Inflammatory macrophage (primary cell): ENCODE measurements at places on chromosomes 3 and 15.
A peak's percentile ranks its signal among the peaks of the same experiment; 100 is the strongest.

- peak; percentile 64 for DNase-seq
These were observed 612 bp upstream of the TBL1XR1 start for GRCh38 chr3:177197727-177198460.

DNA sequence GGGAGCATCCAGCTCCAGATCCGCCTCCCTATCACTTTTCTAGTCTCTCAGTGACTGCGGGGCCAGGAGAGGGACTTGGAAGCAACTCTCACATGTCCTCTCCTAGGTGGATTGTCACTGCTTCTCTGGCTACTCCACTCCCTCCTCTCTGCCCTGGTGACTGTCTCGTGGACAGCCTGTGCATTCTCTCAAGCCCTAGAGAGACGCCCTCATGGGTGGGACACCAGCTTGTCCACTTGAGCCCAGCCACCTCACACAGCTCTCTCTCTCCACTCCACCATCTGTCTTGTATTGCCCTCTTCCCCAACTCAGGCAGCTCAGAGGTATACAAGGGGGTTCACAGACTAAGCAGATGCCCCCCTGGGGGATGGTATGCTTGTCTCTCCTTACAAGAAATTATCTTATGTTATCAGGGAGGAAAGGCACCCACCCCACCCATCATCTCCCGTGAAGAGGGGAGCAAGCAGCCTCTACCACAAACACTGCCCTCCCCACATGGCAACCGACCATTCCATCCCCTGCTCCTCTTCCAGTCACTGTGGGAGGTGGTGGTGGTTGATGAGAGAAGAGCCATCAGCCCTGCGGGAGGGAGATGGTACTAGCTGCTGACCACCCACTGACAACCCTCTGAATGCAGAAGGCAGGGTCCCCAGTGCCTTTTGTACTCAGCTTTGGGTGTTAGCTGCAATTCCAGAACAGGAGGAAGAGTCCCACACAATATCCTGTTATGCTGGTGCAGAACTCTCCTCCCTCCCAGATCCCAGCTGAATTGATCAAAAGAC lies 15.5 kb upstream of the LOXL1 start:
- DNase-seq: no peak

- no peak for DNase-seq
These were observed 45.4 kb downstream of the FGD5 start for GRCh38 chr3:14864131-14864530.

- no peak for DNase-seq
These were observed 1.0 kb downstream of the COPS2 start for GRCh38 chr15:49154359-49154758.

GRCh38 chr3:169764312-169764881 lies 463 bp downstream of the TERC start:
- DNase-seq: peak; percentile 88

DNA sequence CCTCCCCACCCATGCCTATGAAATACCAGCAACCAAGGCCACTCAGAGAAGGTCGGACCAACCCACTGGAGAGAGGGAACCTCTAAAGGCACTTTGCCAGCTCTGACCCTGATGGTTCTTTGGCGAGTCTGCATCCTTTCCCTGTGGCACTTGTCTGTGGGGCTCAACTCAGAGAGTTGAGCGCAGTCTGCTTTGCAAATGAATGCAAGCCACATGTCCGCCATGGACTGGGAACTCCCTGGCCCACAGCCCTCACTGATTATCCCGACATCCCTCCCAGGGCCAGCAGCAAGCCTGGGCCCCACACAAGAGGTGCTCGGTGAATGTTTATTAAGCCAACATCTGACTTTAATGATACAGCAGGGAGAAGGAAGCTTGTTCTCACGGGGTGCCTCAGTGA lies 55.5 kb upstream of the HES1 start:
- DNase-seq: no peak

- no peak for DNase-seq
These were observed 44.0 kb upstream of the LRIG1 start for GRCh38 chr3:66544619-66545429.

GRCh38 chr3:69385723-69386555 lies at the start of gene FRMD4B:
Gene FRMD4B, minus strand, starts transcription at chr3:69386088. Its CDS starts 99 bp downstream, at chr3:69385989.
- peak; percentile 55 for DNase-seq

DNA sequence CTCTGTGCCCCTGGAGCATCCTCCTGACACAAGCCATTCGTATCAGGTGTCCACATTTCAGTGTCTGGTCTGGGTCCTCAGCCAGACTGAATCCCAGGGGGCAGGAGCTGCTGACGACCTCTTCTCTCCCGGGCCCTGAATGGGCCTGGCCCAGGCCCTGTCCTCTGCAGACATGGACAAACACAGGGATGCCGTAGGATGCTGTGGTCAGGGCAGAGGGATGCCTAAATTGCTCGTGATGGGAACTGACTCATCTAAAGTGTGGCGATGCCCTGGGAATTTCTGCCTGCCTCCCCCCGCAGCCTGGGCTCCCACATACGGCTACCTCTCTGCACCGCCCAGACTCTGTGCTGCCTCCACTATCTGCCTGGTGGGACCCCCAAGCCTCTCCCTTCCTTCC lies 58.5 kb upstream of the CTSH start:
- DNase-seq: peak; percentile 90

DNA sequence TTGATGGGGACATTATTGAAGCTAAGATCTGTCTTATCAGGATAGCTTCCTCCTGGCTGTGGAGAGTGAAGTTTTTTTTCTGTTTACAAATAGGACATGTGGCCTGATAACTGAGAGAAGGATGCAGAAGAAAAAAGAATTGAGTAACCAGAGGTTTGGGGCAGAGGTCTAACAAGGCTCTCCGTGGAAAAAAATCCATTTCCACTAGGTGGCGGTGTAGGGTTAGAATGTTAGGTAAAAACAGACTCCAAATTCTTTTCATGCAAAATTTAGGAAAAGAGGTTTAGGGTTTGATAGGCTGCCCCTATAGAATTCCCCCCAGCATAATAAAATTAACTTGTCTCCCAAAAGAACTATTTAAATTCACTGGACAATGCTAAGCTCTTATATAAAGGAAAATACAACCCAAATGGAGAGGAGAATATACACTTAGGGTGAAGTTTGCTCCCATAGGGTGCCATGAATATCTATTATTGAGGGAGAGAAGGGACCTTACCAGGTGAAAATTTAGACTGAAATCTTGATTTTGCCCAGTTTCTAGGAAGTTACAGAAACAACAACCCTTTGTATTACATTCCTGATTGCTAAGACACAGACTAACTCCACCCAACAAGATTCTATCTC lies 1560.4 kb downstream of the OTOL1 start:
- DNase-seq: peak; percentile 43

DNA sequence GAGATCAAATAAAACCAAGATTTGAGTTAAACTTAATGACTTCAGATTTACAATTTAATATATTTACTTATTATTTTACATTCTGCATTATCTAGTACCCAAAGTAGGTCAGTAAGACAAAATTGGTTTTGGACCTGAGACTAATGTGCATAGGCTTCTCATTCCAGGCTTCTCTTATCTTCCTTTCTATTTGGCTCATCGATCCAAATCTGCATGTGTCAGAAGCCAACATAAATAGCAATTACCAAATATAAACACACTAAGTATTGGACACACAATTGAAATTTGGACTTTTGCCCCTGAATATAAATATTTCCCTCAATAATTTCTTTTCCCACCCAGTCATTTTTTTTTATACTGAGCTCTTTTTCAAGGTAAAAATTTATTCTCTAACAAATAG lies 290.6 kb upstream of the ARHGEF26 start:
- DNase-seq: no peak

GRCh38 chr15:52673312-52673711 lies 5.9 kb downstream of the ATOSA start:
- DNase-seq: no peak

GRCh38 chr3:153897842-153898241 lies 223.3 kb upstream of the ARHGEF26 start:
- no peak for DNase-seq

DNA sequence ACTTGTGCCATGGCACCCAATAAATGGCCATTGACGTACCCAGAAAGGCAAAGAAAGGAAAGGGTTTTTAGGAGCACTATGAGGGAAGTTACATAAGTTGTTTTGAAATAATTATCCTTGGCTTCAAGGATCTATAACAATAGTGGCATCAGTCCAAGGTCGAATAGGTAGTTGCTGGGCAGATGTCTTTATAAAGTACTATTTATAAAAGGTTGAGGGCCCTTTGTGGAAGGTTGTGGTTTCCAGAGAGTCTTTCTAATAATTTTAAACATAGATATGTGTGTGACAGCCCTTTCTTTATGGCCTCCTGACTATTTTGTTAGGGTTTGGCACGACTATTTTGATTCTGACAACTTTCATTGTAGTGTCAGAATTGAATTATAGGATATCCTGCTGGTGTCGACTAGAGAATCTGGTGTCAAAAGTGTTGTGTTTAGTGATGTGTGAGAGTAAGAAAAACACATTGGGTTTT lies 260.5 kb downstream of the PYDC2 start:
- DNase-seq: no peak

- no peak for DNase-seq
These were observed 573.6 kb upstream of the GRM7 start for GRCh38 chr3:6287088-6287875.

- DNase-seq: no peak
These were observed 1546.5 kb downstream of the OTOL1 start for GRCh38 chr3:163043074-163043473.

DNA sequence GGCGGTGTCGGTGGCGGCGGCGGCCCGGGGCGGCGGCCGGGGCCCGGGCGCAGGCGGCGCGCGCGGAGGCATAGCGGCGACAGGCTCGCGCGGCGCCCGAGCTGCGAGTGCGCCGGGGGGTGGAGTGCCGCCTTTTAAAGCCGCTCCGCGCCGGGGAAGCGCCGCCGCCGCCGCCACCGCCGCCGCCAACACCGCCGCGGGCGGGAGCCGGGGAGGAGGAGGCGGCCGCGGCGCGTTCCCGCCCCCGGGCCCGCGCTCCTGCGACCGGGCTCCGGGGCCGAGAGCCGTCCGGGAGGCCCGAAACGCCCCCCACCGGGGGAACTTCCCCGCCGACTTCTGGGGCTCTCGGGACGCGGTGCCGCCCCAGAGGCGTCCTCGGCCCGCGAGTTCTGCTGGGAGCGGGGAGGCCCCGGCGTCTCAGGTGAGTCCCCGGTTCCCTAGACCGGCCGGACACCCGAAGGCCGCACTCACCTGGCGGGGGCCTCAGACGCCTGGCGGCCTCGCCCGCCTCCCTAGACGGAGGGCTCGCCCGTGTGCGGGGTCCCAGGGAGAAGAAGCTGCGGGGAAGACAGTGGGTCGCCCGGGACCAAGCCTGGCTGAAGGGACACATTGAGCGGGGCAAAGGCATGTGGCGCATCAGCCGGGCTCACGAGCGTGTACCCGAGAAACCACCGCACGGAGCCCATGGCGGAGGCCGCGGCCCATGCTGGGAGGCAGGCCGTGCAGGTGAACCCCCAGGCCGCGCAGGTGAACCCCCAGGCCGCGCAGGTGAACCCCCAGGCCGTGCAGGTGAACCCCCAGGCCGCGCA lies at the start of gene PCSK6:
PCSK6 (minus strand) TSS at position 109 of the 809 bp plus-strand sequence; CDS start at position 72, 37 bp downstream.
- no peak for DNase-seq

- peak; percentile 43 for DNase-seq
These were observed 230.7 kb downstream of the BBX start for GRCh38 chr3:107753494-107753893.

GRCh38 chr3:17535274-17535673 lies 207.2 kb downstream of the TBC1D5 start:
- DNase-seq: no peak

DNA sequence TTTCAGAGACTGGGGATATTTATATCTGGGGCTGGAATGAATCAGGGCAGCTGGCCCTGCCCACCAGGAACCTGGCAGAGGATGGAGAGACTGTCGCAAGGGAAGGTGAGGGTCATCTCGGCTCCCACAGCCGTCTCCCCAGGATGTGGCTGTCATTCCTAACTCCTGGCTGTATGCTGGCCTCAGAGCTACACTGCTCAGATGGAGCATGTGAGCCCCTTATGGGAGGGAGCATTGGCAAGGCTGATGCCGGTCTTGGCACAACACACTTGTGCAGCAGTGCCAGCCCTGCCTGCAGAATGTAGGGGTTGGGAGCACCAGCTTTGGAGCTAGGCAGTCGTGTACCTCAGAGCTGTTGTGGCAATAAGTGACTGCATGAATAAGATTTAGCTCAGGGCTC lies 5.2 kb downstream of the RCCD1 start:
- no peak for DNase-seq

- peak; percentile 32 for DNase-seq
These were observed 240.4 kb upstream of the TBL1XR1 start for GRCh38 chr3:177437513-177438337.

DNA sequence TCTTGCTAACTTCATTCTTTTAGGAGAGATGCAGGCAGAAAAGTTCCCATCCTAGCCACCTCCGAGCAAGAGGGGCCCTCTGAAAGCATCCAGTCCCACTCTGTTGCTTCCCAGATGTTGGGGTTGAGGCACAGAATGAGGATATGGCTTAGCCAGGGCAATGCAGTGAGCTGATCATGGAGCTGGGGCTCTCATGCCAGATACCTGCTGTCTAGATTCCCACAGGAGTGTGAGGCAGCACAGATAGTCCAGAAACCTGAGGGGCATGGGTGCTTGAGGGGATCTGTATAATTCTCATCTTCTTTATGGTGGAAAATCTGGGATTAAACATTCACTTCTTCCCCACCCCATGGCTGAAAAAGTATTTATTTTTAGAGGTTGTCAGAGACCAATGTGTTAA lies 1.2 kb downstream of the SLC22A13 start:
- no peak for DNase-seq

DNA sequence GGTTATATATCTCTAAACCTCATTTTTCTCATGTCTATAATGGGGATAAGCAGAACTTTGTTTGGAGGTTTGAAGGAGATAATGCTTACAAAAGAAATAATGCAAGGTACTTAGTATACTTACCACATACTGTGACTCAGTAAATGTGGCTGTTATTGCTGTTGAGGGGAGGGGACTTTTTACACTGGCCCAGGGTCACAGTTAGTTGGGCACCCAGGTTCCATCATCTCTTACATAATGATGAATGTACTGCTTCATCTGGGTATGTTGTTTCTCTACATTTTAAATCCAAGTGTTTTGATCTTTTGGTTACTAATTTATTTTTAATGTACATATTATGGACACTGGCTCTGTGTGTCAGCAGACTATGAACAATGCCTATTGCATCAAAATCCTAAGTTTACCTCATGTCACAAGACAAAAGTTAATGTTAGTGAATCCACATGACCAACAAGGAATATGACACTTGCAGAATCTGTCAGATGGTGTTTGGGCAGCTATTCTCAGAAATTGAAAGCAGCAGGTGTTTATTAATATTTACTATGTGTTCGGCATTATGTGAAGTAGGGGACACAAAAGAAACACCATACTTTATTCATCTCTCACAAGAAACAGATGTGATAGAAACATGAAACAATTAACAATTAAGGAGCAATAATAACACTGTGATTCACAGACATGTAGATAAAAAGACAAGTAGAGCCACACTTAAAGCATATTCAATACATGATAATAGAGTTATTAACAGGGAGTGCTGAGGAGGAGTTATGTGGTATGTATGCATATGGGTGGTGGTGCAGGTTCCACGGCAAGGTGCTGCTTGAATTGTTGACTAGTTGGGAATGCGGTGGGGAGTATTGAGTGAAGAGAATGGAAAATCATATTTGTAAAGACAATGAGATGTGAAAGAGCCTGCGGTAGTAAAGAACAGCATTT lies 109.7 kb downstream of the GALK2 start:
- peak; percentile 72 for DNase-seq

- no peak for DNase-seq
These were observed 48.9 kb upstream of the SLC7A14 start for GRCh38 chr3:170634663-170635384.

- no peak for DNase-seq
These were observed 64.6 kb downstream of the TPRG1 start for GRCh38 chr3:189236352-189236751.
